Neuronal stem cell (in vitro differentiated cells): ENCODE measurements at places on chromosomes 2 and 18.

- no peak for DNase-seq
Observed at GRCh38 chr2:232951891-232952290, 61.2 kb downstream of the NGEF start.

DNA sequence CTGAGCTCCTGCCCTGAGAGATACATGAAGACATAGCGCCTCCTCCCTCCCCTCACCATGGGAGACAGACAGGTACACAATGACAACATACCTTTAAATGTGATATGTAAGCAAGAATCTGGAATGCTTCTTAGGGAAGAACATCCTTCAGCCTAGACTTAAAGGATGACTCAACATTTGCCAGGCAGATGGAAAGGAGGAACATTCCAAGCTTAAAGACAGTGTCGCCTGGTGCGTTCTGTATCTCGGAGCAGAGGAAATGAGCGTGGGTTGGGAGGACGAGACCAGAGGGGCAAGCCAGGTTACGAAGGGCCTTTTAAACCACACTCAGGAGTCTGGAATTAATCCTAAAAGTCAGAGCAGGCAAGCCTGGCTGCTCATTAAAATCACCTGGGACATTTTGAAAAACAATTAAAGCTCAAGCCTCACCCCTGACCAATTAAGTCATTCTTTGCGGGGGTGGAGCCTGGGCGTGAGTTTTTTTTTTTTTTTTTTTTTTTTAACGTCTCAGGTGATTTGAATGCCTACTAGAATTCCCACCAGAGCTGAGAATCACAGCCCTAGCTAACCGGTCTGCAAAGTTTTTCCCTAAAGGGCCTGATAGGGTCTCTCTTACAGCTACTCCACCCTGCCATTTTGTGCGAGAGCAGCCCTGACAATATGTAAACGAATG is 131.2 kb upstream of the SEC11C start:
- DNase-seq, result no peak

DNA sequence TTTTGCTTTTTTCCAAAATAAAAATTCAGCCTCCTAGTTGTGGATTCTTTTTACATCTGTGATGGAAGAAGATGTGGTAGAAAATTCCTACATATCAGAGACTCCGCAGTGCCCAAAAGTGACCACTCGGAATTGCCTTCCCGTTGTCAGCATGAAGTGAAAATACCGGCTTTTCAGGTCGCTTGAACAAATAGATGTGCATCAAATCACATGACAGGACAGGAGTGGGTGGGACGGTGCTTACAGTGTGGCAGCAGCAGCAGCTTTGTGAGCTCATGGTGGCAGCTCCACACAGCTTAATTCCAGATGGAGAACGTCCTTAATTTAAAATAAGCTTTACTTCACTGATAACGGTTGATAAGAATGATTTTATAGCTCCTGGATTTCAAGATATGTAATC is 20.3 kb downstream of the SALL3 start:
- no peak for DNase-seq

GRCh38 chr2:228180181-228181097 is 1.0 kb downstream of the SPHKAP start:
- peak; percentile 11 for DNase-seq

GRCh38 chr2:113166187-113166645 is 7.6 kb upstream of the PSD4 start:
- no peak for DNase-seq

DNA sequence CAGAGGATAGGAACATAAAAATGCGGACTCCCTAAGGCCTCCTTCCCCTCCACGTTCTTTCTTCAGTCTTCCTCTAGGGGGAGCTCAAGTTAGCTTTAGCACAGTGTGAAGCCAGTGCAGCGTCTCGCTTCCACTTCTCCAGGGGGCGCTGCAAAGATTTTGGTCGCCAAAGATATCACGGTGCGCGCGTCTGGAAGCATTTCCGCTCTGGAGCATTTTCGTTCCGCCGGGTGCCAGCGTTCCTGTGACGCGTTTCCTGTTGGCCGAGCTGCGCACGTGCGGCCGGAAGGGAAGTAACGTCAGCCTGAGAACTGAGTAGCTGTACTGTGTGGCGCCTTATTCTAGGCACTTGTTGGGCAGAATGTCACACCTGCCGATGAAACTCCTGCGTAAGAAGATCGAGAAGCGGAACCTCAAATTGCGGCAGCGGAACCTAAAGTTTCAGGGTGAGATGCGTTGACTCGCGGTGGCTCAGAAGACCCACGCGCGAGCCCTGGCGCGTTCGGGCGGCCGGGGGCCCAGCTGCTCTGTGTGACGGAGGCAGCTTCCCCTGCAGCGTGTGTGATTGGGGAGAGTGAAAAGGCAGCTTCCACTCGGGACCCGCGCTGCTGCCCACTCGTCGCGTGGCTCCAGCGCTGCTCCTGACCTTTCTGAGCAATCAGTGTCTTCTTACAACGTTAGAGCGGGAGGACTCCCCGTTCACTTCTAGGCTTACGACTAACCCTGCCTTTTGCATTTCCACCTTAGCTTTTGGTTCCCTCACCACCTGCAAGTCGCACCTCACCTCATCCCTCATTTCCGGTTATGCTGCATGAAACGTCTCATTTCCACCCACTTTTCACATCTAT is at the start of gene DDX18:
Gene DDX18, plus strand, starts transcription at position 275 of the 848 bp plus-strand sequence. Its CDS starts 87 bp downstream, at position 362.
- peak; percentile 96 for DNase-seq

DNA sequence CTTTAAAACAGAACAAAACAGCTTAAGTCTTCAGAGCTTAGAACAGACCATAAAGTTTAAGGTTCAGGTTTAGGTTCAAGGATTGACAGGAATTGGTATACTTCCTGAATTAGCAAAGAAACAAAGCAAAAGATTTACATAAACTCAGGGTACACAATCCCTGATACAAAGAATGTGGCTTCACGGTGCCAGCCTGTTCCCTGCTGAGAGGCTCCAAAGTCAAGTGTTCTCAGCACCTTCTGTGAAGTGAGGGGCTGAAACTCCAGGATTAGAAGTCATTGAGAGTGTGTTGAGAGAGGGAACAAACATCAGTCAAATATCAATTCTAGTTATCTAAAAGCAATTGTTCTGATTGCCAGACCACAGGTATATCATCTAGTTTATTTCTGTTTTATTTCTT is 35.7 kb downstream of the DYNAP start:
- DNase-seq, result no peak

DNA sequence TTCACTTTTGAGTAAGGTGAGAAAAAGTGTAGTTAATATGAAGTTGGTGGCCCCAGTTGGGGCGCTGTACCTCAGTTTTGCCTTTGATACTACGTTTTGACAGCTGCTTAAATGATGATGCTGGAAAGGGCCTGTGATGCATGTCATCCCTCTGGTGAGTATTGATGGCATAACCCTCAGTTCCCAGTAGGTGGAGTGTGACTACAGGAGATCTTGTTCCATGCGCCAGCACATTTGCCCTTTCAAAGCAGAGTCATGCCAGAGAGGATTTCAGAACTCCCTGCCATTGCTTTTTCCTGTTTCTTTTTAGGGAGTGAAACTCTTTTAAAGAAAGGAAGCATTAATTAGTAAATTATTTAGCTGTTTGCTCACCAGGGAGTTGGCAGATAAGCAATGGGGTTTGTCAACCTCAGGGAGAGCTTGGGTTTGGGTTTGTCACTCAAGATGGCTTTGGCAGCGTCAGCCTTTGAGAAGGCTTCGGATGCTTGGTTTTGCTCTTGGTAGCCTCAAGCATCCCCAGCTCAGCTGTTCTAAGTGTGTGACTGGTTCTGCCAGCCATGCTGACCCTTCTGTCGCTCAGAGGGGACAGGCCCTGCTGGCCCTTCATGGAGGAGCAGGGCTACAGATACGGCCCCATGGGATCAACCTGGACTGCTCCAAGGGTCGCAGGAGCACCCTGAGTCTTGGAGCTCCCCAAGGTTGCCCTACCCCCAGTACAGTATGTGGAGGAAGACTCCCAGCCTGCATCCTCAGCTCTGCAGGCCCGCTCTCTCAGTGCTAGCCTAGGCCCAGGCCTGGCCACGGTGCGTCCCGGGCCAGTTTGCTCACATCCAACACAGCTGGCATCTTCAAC is 29.1 kb downstream of the ARMC9 start:
- peak; percentile 55 for DNase-seq

DNA sequence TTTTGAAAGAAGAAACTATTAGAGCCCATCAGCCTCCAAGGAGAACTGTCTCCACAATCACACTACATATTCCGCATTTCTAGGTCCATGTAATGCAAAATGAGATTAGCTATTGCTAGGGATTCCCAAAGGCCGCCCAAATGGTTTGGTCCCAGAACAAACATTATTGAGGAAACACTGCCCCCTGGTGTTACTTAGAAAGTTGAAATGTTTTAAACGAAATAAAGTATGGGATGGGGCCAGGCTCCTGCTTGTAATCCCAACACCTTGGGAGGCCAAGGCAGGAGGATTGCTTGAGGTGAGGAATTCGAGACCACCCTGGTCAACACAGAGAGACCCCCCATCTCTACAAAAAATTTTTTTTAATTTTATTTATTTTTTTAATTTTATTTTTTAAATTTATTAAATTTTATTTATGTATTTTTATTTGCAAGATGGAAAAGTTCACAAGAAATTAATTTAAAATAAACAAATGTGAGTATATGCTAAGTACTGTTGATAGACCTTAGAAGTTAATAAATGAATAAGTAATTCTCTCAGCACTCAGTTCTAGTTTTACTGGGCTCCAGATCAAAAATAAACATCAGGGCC is 5.5 kb downstream of the NHEJ1 start:
- DNase-seq, result peak; percentile 76
